ENCODE measurements at places on chromosomes 4 and X. TPM values are rescaled to one million over a fixed set of nuclear protein-coding genes. Genes with fewer than 3 reads are reported as not detected.

- DNase-seq, result no peak
Observed at GRCh38 chr4:98237204-98237603, 24.0 kb upstream of the RAP1GDS1 start.

DNA sequence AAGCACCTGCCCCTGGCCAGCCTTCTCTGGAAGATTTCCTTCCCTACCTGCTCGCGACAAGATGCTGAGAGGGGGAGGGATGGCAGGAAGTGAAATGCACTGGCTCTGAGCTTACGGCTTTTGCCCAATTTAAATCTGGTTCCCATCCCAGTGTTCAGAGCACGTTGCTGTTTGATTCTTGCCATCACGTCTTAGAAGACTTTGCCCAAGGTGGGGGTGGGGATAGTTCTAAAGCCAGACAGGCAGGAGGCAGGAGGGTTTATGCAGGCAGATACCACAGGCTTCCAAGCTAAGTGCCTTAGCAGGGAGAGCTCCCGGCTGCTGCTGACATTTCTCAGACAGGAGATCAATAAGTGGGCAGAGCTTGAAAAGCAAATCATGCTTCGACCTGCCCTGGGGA, 393.9 kb downstream of the MID1IP1 start:
- DNase-seq, result no peak

GRCh38 chrX:38326086-38326485, 1.2 kb downstream of the RPGR start:
- DNase-seq, result no peak

GRCh38 chr4:153249199-153250041, 45.2 kb downstream of the TRIM2 start:
- peak; percentile 80 for DNase-seq

- no peak for DNase-seq
Observed at GRCh38 chr4:147629783-147630730, 12.9 kb downstream of the TMEM184C start.

- no peak for DNase-seq
Observed at GRCh38 chrX:140389331-140389730, 115.5 kb downstream of the SOX3 start.

GRCh38 chr4:153418558-153418957, 47.6 kb upstream of the TMEM131L start:
- peak; percentile 83 for DNase-seq

DNA sequence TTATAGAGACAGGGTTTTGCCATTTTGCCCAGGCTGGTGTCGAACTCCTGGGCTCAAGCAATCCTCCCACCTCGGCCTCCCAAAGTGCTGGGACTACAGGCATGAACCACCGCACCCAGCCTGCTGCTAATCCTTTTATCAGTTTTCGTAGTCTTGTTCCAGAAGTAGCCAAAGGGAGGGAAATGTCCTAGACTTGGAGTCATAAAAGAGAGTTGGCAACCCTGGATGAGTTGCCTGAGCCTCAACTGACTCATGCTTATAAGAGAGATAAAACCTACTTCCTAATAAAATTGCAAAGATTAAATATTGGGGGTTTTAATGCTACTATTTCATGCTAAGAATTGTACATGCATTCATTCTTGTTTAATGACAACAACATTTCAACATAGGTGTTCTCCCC, 44.3 kb downstream of the CD40LG start:
- no peak for DNase-seq

DNA sequence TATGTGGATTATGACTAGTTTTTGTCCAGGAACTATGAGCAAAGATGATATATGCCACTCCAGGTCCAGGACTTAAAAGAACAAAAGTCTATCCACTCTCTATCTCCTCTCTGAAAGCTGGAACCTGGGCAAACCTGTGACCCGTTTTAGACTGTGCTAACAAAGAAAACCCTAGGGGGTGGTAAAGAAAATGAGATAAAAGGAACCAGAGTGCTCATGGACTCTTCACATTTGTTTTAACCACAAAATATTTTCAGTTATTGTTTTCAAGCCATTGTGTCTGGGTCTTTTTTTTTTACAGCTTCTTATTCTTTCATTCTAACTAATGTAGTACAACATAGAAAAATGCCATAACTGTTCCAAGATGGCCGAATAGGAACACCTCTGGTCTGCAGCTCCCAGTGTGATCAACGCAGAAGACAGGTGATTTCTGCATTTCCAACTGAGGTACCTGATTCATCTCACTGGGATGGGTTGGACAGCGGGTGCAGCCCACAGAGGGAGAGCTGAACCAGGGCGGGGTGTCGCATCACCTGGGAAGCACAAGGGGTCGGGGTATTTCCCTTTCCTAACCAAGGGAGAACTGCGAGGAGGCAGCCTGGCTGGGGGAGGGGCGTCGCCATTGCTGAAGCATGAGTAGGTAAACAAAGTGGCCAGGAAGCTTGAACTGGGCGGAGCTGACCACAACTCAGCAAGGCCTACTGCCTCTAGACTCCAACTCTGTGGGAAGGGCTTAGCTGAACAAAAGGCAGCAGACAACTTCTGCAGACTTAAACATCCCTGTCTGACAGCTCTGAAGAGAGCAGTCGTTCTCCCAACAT, 45.1 kb downstream of the CHM start:
- DNase-seq, result peak; percentile 0

FRMPD4 gene
- 0.24 TPM for total RNA-seq

GABRG1 gene
- total RNA-seq, result not detected
